Activated CD8-positive, alpha-beta T cell treated with anti-CD3 and anti-CD28 coated beads for 36 hours (primary cell): ENCODE measurements at places on chromosomes 6 and 20.

- H3K4me1 ChIP-seq = peaks cover 9% of the 10 kb centered on the region
- H3K36me3 ChIP-seq = peaks cover 23% of the 10 kb centered on the region
- peaks cover 7% of the 10 kb centered on the region for H3K27me3 ChIP-seq
Observed at GRCh38 chr6:33772902-33773472, 15.9 kb downstream of the LEMD2 start.

DNA sequence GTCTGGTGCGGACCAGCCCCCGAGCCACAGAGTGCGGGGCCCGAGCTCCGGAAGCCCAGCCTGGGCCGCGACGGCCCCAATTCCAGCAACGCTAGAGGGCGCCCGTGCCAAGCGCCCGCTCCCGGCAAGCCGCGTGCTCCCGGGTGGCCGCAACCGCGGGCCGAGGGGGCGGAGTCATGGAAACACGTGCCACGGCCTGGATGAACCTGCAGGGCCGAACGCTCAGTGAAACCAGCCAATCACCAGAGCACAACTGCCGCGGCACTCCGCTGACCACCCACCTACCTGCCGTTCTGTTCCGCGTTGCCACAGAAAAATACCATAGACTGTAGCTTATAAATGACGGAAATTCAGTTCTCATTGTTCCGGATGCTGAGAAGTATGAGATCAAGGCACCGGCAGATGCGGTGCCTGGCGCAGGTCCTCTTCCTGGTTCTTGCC is 85.7 kb upstream of the FOXC1 start:
- H3K36me3 ChIP-seq = no peaks in the 10 kb centered on the region
- peak; percentile 69 for DNase-seq
- H3K27me3 ChIP-seq = peaks cover 6% of the 10 kb centered on the region
- H3K27ac ChIP-seq = no peak overlapping the region
- peak overlapping the region; percentile 29 for H3K4me3 ChIP-seq

DNA sequence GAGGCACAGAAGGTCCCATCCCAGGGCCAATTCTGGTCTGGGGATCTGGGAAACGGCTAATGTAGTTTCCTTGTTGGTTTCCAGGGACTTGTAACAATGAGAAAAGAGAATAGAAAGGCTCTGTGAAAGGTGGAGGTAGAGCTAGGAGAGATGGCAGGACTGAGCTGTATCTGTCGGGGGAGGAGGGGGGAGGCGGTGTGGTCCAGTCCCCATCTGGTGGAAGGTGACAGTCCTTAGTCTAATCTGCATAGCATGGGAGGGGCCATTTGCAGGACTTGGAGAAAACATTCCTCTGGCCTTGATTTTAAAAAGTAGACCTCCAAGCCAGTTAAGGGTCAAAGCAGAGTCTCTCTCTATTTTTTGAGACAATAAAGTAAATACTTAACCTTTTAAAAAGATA is 137.1 kb downstream of the DNAH8 start:
- no peak overlapping the region for H3K27ac ChIP-seq
- DNase-seq = no peak
- no peak overlapping the region for H3K4me3 ChIP-seq
- H3K36me3 ChIP-seq = no peaks in the 10 kb centered on the region
- H3K4me1 ChIP-seq = no peaks in the 10 kb centered on the region

- peak overlapping the region; percentile 38 for H3K27ac ChIP-seq
- H3K27me3 ChIP-seq = no peaks in the 10 kb centered on the region
- no peak for DNase-seq
- H3K4me1 ChIP-seq = peaks cover 2% of the 10 kb centered on the region
Observed at GRCh38 chr20:50124496-50124895, 11.5 kb upstream of the UBE2V1 start.

DNA sequence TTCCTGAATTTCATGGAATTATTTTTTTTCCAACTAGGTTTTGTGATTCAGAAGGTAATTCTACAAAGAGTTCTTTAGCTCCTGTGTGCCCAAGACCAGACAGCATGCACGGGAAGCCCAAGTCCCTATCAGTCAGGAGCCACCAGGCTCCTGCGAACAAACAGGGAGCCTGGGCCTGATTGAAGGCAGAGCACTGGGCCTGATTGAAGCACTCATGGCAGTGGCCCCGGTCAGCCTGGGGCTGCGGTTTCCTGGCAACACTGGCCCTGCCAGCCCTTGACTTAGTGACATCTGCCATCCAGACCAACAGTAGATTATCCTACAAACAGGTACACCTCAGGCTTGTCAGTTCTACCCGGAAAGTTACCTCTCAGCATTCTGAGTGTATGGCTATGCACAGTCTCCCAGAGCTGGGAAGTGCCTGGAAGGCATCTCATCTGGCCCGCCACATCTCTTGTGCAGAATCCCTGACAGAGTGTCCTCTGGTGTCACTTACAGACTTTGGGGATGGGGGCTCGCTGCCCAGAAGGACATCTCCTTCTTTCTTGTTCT is 133.8 kb downstream of the VEGFA start:
- no peak for DNase-seq
- H3K4me1 ChIP-seq = peaks cover 5% of the 10 kb centered on the region
- H3K36me3 ChIP-seq = no peaks in the 10 kb centered on the region

DNA sequence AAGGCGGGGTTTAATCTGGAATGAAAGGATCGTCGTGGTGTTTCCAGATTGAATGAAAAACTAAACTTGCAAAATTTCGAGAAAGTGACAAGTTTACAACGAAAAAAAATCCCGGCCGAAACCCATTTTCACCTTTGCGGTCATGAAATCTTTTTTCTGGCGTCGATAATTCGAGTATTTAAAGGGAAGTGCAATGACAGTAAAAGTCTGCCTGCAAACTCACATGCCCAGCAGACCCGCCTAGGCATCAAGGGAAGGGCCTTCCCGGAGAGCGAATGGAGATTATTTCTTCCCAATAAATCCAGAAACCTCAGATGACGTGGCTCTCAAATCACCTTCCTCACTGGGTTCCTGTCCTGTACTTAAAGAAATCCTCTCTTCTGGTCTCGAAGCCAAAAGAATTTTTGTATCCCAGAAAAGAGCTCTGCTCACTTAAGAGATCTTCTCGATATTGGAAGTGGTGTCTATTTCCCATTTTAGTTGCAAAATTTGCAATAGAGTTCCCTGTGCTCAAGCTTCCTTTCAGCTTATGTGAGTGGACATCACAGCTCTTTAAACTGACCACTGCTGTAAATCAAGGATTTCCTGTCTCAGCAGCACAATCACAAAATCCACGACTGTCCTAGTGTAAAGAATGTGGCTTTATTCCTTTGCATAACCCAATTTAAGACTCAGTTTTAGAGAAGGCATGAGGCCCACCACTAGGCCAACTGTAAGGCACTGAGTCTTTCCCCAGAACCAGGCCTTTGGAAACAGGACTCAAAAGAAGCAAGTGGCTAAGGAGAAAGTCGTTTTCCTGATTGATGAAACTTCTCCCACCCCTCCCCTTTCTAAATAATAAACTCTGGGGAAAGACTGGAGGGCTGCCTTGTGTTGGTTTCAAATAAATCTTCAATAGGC is 3.9 kb downstream of the OLIG3 start:
- H3K27ac ChIP-seq = no peak overlapping the region
- peaks cover 49% of the 10 kb centered on the region for H3K4me1 ChIP-seq
- no peak overlapping the region for H3K4me3 ChIP-seq
- H3K27me3 ChIP-seq = peaks cover 89% of the 10 kb centered on the region
- DNase-seq = no peak
- no peaks in the 10 kb centered on the region for H3K36me3 ChIP-seq

GRCh38 chr20:58867211-58867610 is 14.7 kb downstream of the GNAS start:
- no peak for DNase-seq
- no peaks in the 10 kb centered on the region for H3K36me3 ChIP-seq
- peaks cover 11% of the 10 kb centered on the region for H3K4me1 ChIP-seq
- H3K27me3 ChIP-seq = peaks cover 11% of the 10 kb centered on the region
- no peak overlapping the region for H3K4me3 ChIP-seq
- H3K27ac ChIP-seq = no peak overlapping the region

GRCh38 chr20:26214991-26215390 is 518.3 kb upstream of the ZNF337 start:
- DNase-seq = no peak
- H3K36me3 ChIP-seq = peaks cover under 1% of the 10 kb centered on the region
- H3K27ac ChIP-seq = no peak overlapping the region
- H3K27me3 ChIP-seq = peaks cover 5% of the 10 kb centered on the region
- peaks cover 1% of the 10 kb centered on the region for H3K4me1 ChIP-seq

DNA sequence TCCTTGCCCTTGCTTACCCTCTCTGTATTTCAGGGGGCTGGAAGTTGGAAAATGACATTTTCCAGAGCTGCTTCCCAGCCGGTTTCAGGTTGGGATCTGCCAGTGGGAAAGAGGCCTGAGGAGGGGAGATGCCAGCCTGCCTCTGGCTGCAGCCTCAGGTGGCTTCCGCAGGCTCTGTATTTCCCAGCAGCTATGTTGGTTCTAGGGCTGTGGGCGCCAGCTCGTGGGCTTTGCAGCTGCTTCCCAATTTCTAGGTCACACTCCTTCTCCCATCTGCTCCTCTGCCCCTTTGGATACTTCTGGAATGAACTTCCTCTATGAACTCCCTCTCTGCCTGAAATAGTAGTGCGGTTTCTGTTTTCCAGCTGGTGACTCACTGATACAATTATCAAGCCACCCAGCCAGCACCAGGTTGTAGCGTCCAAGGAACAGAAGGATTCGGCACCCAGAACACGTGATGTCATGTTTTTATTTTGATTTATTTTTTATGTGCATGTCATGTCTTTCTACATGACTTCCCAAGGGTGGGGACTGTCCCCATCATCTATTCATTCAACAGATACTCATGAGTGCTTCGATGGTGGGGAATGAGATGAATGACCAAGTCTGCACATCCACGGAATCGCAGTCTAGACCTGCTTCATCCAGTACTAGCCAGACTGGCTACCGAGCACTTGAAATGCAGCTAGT is 38.0 kb downstream of the TGM2 start:
- no peak overlapping the region for H3K4me3 ChIP-seq
- no peak overlapping the region for H3K27ac ChIP-seq
- H3K27me3 ChIP-seq = no peaks in the 10 kb centered on the region
- DNase-seq = no peak

DNA sequence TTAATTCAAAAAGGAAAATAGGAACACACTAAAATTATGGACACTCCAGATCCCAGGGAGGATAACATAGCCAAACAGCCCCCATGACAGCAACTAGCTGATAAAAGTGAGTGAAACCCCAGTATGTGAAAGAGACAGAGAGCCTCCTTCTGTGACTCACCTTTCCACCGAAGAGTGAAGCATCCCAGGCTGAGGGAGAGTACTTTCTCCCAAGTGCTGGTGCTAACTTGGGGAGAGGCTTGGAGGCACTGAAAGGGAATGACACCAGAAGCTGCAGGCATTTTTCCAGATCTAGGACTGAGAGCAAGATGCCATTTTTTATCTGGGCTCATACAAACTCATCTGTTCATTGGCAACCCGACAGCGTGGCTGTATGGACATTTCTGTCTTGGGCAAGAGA is 339.8 kb downstream of the HTR1B start:
- no peaks in the 10 kb centered on the region for H3K4me1 ChIP-seq
- DNase-seq = no peak
- no peaks in the 10 kb centered on the region for H3K36me3 ChIP-seq
- H3K4me3 ChIP-seq = no peak overlapping the region
- no peak overlapping the region for H3K27ac ChIP-seq
- no peaks in the 10 kb centered on the region for H3K27me3 ChIP-seq

GRCh38 chr20:40797425-40797824 is 108.4 kb upstream of the MAFB start:
- DNase-seq = no peak
- no peak overlapping the region for H3K4me3 ChIP-seq
- no peaks in the 10 kb centered on the region for H3K4me1 ChIP-seq
- H3K27ac ChIP-seq = no peak overlapping the region
- H3K27me3 ChIP-seq = peaks cover 5% of the 10 kb centered on the region

DNA sequence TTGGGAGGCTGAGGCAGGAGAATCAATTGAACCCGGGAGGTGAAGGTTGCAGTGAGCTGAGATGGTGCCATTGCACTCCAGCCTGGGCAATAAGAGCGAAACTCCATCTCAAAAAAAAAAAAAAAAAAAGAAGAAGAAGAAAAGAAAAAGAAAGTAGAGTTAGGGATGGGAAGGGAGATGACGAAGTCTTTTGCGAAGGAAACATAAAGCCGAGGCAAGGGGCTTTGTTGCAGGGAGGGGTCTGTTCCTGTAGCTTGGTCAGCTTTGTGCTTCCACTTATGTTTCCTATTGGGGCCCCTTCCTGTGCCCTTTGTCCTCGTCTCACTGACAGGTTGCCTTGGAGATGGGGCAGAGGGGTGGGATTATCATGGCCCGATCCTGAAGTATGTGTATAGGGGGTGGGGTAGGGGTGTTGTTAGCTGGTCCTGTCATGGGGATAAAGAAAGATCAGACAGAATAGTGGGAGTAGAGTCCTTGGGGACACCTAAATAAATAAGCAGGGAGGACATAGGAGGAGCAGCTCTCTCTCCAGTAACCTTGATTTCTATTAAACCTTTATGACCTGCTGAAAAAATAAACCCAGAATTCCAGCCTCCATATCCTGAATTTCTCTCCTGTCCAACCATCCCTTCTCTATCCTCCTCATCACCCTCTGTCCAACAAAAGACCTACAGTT is 1.1 kb upstream of the CLIC1 start:
- peak; percentile 42 for DNase-seq
- H3K27ac ChIP-seq = peak overlapping the region; percentile 93
- H3K36me3 ChIP-seq = peaks cover 54% of the 10 kb centered on the region
- H3K27me3 ChIP-seq = no peaks in the 10 kb centered on the region

GRCh38 chr6:118401325-118401975 is 146.6 kb upstream of the PLN start:
- H3K4me3 ChIP-seq = no peak overlapping the region
- H3K27ac ChIP-seq = no peak overlapping the region
- no peaks in the 10 kb centered on the region for H3K4me1 ChIP-seq
- DNase-seq = no peak
- no peaks in the 10 kb centered on the region for H3K36me3 ChIP-seq

- H3K4me1 ChIP-seq = no peaks in the 10 kb centered on the region
- no peaks in the 10 kb centered on the region for H3K27me3 ChIP-seq
- no peaks in the 10 kb centered on the region for H3K36me3 ChIP-seq
- H3K27ac ChIP-seq = no peak overlapping the region
- H3K4me3 ChIP-seq = no peak overlapping the region
Observed at GRCh38 chr20:11092151-11092550, 418.4 kb upstream of the JAG1 start.

DNA sequence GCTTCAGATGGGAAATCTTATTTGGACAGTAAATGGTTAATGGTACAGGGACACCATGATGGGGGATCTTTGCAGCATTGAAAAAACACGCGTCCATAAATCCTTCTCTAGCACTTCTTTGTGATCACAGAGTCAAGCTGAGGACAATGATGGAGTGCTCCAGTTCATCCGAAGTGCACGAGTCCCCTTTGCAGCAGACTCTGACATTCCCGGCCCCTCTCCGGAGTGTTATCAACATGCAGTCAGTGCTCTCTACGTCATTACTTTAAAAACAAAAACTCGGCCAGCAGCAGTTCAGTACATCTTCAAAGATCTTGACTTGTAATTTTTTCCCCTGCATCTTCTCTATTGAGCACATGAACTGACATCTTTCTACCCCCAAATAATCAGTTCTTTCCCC is 185.5 kb upstream of the AKAP12 start:
- H3K4me1 ChIP-seq = peaks cover 4% of the 10 kb centered on the region
- H3K27ac ChIP-seq = no peak overlapping the region
- no peaks in the 10 kb centered on the region for H3K27me3 ChIP-seq
- peaks cover 42% of the 10 kb centered on the region for H3K36me3 ChIP-seq
